ENCODE measurements at places on chromosomes 7 and 10.

DNA sequence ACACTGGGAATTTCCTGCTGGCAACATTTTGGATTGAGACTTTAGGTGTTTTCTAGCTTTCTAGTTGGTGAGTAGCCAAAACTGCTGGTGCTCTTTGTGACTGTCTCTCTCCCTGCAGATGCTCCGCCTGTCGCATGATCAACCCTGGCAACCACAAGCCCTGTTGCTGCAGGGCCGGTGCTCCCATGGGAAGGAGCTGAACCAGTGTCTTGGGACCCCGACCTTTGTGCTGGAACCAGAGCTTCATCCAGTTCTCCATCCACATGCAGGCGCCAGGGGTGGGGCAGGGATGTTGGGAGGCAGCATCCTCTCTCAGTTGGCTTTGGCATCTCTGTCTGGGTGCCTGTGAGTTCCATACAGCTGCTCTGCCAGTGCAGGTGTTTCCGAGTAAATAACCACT is 306.2 kb upstream of the MKI67 start:
- no peak overlapping the region for H3K27ac ChIP-seq
- no peaks in the 10 kb centered on the region for H3K4me1 ChIP-seq
- no peak for DNase-seq
- H3K4me3 ChIP-seq: no peak overlapping the region

- peaks cover 4% of the 10 kb centered on the region for H3K27me3 ChIP-seq
- H3K4me3 ChIP-seq: no peak overlapping the region
- no peaks in the 10 kb centered on the region for H3K36me3 ChIP-seq
- H3K27ac ChIP-seq: no peak overlapping the region
Measured at GRCh38 chr10:71631007-71631861, 88.3 kb downstream of the C10orf105 start.

DNA sequence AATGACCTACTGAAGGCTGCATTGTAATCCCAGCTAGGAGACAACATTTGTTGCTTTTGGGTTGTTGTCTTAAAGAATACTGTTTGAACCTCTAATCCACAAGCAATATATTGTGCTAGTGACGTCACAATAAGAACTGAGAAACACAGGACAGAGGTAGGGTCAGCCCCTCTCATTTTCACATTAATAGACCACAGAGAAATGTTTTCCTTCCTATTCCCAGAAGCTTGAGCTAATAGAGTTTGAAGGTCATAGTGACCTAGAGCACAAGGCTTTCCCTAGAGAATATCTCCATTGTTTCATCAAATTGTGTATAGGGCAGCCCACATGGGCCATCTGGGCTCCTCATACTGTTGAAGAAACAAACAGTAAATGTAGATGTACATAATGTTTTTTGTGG is 300.9 kb upstream of the AKR1E2 start:
- no peaks in the 10 kb centered on the region for H3K27me3 ChIP-seq
- DNase-seq: no peak
- no peaks in the 10 kb centered on the region for H3K36me3 ChIP-seq
- no peaks in the 10 kb centered on the region for H3K4me1 ChIP-seq
- no peak overlapping the region for H3K4me3 ChIP-seq

DNA sequence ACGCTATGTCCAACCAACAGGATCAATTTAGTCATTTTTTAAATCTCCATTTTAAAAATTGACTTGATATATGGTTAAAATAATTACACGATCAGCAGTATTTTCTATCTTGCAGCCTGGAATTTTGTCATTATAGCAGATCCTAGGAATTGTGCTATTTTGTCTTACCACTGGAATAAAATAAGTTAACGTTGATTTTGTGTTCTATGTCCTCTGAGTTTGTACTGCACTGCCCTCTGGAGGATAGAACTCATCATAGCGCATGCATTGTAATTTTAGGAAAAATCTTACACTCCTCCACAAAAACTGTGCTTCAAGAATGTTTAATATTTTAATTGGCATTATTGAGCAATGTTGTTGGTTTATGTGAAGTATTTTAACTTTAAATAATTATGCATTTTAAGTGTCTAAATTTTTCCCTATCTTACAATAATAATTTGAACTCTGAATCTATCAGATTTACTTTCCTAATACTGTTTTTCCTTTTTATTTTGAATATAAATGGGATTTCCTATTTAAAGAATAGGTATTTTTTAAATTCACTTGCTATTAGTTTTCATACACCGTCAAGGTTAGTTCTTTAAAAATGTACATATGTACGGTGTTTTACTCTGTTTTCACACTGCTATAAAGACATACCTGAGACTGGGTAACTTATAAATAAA is 220.1 kb downstream of the PPP1R3A start:
- no peak overlapping the region for H3K4me3 ChIP-seq
- no peak overlapping the region for H3K27ac ChIP-seq
- no peak for DNase-seq
- no peaks in the 10 kb centered on the region for H3K36me3 ChIP-seq
- H3K4me1 ChIP-seq: no peaks in the 10 kb centered on the region

- no peak overlapping the region for H3K27ac ChIP-seq
- no peaks in the 10 kb centered on the region for H3K27me3 ChIP-seq
- H3K4me1 ChIP-seq: peaks cover 7% of the 10 kb centered on the region
- DNase-seq: no peak
- no peak overlapping the region for H3K4me3 ChIP-seq
Measured at GRCh38 chr10:93749218-93749799, 8.4 kb upstream of the LGI1 start.

DNA sequence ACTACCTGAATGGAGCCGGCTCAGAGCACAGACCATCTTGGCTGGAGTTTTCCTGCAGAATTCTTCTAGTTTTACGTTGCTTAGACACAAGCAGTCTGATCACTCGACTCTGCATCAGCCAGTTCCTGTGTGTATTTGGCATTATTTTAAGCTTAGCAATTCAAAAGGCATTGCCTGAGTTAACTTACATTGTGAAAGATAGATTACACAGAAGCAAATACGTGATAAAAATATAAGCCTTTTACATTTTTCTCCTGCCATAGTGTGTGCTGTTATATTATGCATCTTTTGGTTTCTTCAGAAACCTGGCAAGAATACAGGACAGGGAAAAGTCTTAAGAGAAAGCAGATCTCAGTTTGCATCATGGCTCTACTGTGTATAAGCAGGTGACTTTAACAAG is 98.1 kb downstream of the LRRC4 start:
- H3K4me3 ChIP-seq: no peak overlapping the region
- no peak overlapping the region for H3K27ac ChIP-seq
- no peaks in the 10 kb centered on the region for H3K4me1 ChIP-seq
- no peaks in the 10 kb centered on the region for H3K27me3 ChIP-seq
- H3K36me3 ChIP-seq: peaks cover 25% of the 10 kb centered on the region

- H3K4me3 ChIP-seq: peak overlapping the region; percentile 40
- H3K27ac ChIP-seq: peak overlapping the region; percentile 91
- H3K36me3 ChIP-seq: no peaks in the 10 kb centered on the region
- H3K4me1 ChIP-seq: peaks cover 54% of the 10 kb centered on the region
Measured at GRCh38 chr7:604001-604883, 84.6 kb upstream of the PDGFA start.

GRCh38 chr10:89633484-89633883 is 11.6 kb downstream of the PANK1 start:
- no peaks in the 10 kb centered on the region for H3K36me3 ChIP-seq
- H3K27ac ChIP-seq: no peak overlapping the region
- no peak overlapping the region for H3K4me3 ChIP-seq
- H3K4me1 ChIP-seq: no peaks in the 10 kb centered on the region
- no peaks in the 10 kb centered on the region for H3K27me3 ChIP-seq
- DNase-seq: no peak

- H3K36me3 ChIP-seq: no peaks in the 10 kb centered on the region
- DNase-seq: peak; percentile 88
- H3K4me1 ChIP-seq: peaks cover 10% of the 10 kb centered on the region
- H3K27me3 ChIP-seq: no peaks in the 10 kb centered on the region
Measured at GRCh38 chr10:44310762-44311562, 73.9 kb downstream of the CXCL12 start.

DNA sequence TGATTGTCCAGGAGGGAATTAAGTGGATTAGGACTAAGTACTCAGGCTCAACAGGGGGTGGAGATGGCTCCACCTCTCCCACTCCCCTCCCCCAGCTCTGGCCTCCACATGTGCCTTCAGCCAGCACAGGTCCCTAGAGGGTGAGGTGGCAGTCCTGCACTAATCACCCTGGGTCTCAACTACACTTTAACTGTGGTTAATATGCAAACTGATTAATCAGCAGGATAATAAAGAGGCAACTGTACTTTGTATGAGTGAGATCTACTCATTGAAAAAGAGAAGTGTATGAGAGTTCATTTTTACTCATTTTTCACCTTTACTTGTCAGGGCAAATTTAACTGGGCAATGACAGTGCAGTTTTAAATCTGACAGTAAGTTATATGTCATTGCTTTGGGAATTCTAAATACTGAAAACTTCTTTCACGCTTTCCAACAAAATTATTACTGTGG is 223.8 kb upstream of the CCDC6 start:
- no peak for DNase-seq
- H3K27me3 ChIP-seq: no peaks in the 10 kb centered on the region
- no peaks in the 10 kb centered on the region for H3K4me1 ChIP-seq
- no peaks in the 10 kb centered on the region for H3K36me3 ChIP-seq
- no peak overlapping the region for H3K27ac ChIP-seq

DNA sequence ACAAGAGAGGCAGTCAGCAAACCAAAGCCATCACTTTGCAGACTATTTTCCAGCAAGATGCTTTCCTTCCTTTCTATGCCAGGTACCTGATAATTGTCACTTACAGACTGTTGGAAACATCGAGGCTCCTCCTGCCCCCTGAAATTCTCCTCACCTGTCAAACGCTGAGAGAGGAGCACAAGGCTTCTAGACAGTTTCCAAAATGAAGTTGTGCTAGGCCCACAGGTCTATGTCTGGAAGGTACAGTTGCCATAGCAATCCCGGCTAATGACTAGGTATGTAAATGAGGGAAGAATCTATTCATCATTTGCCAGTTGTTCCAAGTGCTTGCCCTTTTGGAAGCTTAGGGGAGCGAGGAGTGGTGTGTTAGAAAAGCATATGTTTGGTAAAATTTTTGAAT is 334.4 kb downstream of the CALN1 start:
- H3K27ac ChIP-seq: no peak overlapping the region
- no peak for DNase-seq
- no peaks in the 10 kb centered on the region for H3K27me3 ChIP-seq
- H3K4me3 ChIP-seq: no peak overlapping the region
- H3K4me1 ChIP-seq: no peaks in the 10 kb centered on the region

- peaks cover 18% of the 10 kb centered on the region for H3K27me3 ChIP-seq
- H3K36me3 ChIP-seq: no peaks in the 10 kb centered on the region
- no peak overlapping the region for H3K27ac ChIP-seq
- H3K4me3 ChIP-seq: no peak overlapping the region
- no peak for DNase-seq
Measured at GRCh38 chr7:27263781-27264180, 21.2 kb downstream of the EVX1 start.

- no peak overlapping the region for H3K27ac ChIP-seq
- no peak for DNase-seq
- no peak overlapping the region for H3K4me3 ChIP-seq
Measured at GRCh38 chr7:90232430-90232829, 12.5 kb upstream of the CFAP69 start.

GRCh38 chr7:71775648-71776047 is 636.5 kb downstream of the CALN1 start:
- DNase-seq: no peak
- no peak overlapping the region for H3K4me3 ChIP-seq
- H3K27me3 ChIP-seq: no peaks in the 10 kb centered on the region
- H3K4me1 ChIP-seq: no peaks in the 10 kb centered on the region
- H3K36me3 ChIP-seq: no peaks in the 10 kb centered on the region

DNA sequence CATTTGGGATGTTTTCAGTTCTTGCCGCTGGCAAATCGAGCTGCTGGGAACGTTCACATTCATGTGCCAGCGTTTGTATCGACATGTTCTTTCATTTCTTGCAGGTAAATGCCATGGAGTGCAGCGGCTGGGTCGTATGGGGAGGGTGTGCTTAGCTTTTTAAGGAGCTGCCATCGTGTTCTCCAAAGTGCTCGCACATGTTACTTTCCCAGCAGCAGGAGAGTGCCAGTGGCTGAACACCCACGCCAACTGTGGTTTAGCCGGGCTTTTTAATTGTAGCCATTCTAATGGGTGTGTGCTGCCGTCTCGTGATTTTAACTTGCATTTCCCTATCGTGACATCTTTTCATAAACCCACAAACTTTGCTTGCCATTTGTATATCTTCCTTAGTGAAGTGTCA is 11.6 kb upstream of the BNIP3 start:
- no peak overlapping the region for H3K27ac ChIP-seq
- no peaks in the 10 kb centered on the region for H3K36me3 ChIP-seq
- peaks cover 20% of the 10 kb centered on the region for H3K4me1 ChIP-seq
- DNase-seq: no peak
- no peaks in the 10 kb centered on the region for H3K27me3 ChIP-seq
- H3K4me3 ChIP-seq: no peak overlapping the region

GRCh38 chr10:117500456-117500855 is 42.1 kb upstream of the EMX2 start:
- H3K27ac ChIP-seq: no peak overlapping the region
- no peaks in the 10 kb centered on the region for H3K36me3 ChIP-seq
- peaks cover 7% of the 10 kb centered on the region for H3K27me3 ChIP-seq
- H3K4me1 ChIP-seq: no peaks in the 10 kb centered on the region
- no peak for DNase-seq

- H3K4me1 ChIP-seq: no peaks in the 10 kb centered on the region
- H3K27ac ChIP-seq: no peak overlapping the region
- no peak for DNase-seq
- no peaks in the 10 kb centered on the region for H3K27me3 ChIP-seq
Measured at GRCh38 chr7:138092486-138093028, 16.3 kb downstream of the AKR1D1 start.

DNA sequence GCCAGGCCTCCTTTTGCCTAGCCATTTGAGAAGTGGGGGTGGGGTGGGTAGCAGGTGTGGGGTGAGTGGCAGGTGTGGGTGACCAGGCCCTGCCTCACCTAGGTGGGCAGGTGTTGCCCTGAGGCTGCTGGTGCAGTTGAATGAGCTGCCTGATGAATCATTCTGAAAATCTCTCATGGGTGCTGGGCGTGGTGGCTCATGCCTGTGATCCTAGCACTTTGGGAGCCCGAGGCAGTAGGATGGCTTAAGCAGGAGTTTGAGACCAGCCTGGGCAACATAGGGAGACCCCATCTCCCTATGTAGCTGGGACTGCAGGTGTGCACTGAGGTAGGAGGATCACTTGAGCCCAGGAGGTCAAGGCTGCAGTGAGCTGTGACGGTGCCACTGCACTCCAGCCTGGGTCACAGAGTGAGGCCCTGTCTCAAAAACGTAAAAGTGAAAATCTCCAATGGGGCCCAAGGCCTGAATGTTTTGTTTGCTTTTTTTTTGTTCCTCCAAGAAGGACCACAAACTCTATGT is 17.7 kb downstream of the TSPAN14 start:
- DNase-seq: no peak
- no peak overlapping the region for H3K4me3 ChIP-seq
- H3K4me1 ChIP-seq: peaks cover 100% of the 10 kb centered on the region
- H3K27me3 ChIP-seq: no peaks in the 10 kb centered on the region

GRCh38 chr7:163298-163695 is 29.1 kb upstream of the FAM20C start:
- peaks cover 10% of the 10 kb centered on the region for H3K4me1 ChIP-seq
- no peaks in the 10 kb centered on the region for H3K36me3 ChIP-seq
- no peak overlapping the region for H3K27ac ChIP-seq
- no peak overlapping the region for H3K4me3 ChIP-seq
- no peaks in the 10 kb centered on the region for H3K27me3 ChIP-seq

GRCh38 chr10:130810856-130811255 is 500.7 kb downstream of the TCERG1L start:
- no peaks in the 10 kb centered on the region for H3K36me3 ChIP-seq
- no peaks in the 10 kb centered on the region for H3K4me1 ChIP-seq
- no peak overlapping the region for H3K4me3 ChIP-seq

Measured in lower lobe of right lung (tissue), 2 donors.